Activated CD4-positive, alpha-beta T cell treated with anti-CD3 and anti-CD28 coated beads, Interleukin-2, amount 50 U/mL, for 4 hours (primary cell): ENCODE measurements at places on chromosomes 2 and 18.

- DNase-seq, result no peak
Measured at GRCh38 chr2:157386247-157386646, 57.6 kb downstream of the CYTIP start.

DNA sequence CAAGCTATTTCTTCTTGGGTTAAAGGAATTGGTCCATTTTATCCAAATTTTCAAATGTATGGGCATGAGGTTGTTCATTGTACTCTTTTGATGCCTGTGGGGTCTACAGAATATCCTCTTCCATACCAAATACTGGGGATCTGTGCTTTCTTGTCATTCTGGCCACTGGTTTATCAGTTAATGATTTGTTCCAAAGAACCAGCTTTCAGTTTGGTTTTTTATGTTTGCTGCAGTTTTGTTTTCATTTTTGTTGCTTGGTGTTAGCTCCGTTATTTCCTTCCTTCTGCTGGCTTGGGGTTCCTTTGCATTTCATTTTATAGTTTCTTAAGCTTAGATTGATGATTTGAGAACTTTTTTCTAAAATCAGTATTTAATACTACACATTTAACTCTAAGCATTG, 45.5 kb downstream of the SLC66A2 start:
- DNase-seq, result no peak

GRCh38 chr2:209686448-209686847, 85.2 kb upstream of the UNC80 start:
- DNase-seq, result no peak

DNA sequence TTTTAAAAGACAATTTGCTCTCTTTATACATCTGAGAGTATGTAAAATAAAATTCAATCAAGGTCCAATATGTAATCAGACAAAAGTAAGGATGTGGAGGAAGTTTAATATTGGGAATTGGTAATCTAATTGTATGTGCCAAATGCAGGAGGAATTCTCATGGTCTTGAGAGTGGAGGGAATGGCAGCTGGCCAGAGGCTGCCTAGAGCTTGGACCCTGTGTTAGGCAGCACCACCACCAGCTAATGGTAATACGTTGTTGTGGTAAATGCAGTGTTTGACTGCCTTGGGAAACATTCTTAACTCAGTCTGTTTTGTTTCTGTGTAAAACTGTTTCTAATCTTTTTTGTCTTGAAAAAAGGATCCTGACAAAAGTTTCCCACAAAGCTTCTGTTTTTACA, 30.0 kb downstream of the GALNT1 start:
- no peak for DNase-seq

DNA sequence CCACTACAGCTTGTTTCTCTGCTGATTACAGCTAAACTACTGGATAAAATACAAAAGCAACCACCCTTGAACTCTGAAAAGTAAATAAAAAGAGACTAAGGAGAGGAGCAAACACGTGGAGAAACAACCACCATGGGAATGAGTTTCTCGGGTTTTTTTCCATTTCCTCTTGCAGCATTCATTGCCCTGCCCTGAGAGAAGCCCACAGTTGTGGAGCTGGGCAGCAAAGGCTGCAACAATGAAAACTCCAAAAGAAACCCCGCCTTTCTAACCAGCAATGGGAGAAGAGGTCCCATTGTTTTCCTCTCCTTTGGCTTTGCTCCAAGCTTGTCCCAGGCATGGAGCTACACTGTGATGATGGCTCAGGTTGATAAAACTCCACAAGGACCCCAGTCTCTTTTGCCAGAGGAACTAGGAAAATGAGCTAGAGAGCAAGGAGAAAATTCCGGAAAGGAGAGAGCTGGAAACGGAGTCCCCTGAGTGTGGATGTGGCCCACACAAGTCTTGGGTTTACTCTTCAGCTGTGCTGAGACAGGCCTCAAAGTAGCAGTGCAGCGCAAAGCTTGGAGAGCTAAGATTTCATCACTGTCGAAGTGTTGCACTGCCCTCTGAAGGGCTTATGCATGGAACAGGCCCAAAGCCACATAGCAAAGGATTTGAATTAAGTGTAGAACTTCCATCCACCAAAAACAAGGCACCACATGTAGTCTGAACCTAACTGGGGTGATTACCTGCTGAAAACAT, 20.9 kb downstream of the NAPG start:
- no peak for DNase-seq

DNA sequence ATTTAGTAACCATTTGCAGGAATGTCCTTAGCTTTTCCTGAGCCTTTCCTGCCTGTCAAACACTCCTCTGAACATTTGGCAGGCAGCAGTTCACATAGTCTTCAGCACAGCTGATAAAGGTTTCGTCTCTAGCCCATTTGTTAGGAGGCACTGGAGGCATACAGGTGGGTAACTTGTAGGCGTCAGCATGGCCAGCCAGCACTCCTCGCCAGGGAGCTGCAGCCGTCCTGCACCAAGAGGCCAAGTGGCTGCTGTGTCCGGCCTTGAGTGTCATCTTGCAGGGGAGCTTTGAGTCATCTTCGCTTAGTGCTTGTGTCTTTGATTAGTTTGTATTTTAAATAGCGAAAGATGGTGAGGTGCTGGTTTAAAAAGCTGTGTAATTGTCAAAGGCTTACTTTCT, 120.3 kb upstream of the NFATC1 start:
- no peak for DNase-seq

- DNase-seq, result no peak
Measured at GRCh38 chr2:144642856-144643255, 122.9 kb upstream of the ZEB2 start.
